ENCODE measurements at places on chromosomes 13 and 19.

DNA sequence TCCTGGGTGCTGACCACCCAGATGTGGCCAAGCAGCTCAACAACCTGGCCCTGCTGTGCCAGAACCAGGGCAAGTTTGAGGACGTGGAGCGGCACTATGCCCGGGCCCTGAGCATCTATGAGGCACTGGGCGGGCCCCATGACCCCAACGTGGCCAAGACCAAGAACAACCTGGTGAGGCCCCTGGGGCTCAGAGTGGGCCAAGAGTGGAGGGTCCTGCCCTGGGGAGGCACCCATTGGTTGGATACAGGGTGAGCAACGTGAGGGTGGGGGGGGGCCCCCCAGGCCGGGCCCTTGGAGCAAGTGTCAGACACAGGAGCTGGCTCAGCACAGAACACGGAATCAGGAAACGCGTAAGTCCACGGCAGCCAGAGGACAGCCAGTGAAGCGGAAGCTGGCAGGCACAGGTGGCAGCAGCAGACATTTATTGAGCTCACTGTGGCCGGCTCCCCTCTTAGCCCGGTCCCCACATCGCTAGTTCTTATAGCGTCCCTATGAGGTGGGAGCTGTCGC is 8.9 kb downstream of the KLC3 start:
- no peak for DNase-seq

- DNase-seq = peak; percentile 98
Measured at GRCh38 chr13:72781451-72782439, at the start of the genes DIS3 and PIBF1. Gene DIS3, minus strand, starts transcription at chr13:72781900. Its CDS starts 68 bp downstream, at chr13:72781832. Gene PIBF1, plus strand, starts transcription at chr13:72782133. Its CDS starts 1,337 bp downstream, at chr13:72783470.

DNA sequence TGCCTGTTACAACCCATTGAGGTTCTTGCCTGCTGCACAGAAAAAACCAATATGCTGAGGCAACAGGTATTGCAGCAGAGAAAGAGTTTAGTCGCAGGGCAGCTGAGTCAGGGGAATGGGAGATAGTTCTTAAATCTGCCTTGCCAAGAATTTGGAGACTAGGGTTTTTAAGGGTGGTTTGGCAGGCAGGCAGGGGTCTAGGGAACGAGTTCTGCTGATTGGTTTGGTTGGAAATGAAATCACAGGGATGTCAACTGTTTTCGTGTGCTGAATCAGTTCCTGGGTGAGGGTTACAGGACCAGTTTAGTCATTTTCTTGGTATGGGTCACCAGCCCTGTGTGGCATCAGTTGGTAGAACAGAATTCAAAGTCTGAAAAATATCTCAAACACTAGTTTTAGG is 36.6 kb downstream of the PDS5B start:
- no peak for DNase-seq

DNA sequence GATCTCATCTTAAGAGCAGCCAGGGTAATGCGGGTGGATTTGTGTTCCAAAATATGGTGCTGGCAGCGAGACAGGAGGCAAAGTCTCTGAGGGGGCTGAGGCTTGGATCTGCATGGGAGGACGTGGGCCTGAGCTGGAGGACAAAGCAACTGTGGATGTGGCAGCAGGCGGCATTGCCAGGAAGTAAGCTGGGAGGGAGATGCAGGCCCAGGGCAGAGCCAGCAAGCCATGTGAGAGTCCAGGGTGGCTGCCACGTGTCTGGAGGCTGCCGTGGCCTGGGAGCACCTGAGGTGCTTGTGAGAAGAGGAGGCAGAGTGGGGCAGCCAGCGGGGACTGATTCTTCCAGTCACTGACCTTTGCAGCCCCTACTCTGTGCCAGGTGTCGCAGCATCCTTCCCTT is 52.0 kb downstream of the DPF1 start:
- no peak for DNase-seq

- no peak for DNase-seq
Measured at GRCh38 chr13:96994017-96994857, at the start of gene OXGR1. Gene OXGR1, minus strand, starts transcription at chr13:96994476. Its CDS starts 6,717 bp downstream, at chr13:96987759.

- peak; percentile 69 for DNase-seq
Measured at GRCh38 chr19:18280247-18281081, 958 bp downstream of the JUND start.

DNA sequence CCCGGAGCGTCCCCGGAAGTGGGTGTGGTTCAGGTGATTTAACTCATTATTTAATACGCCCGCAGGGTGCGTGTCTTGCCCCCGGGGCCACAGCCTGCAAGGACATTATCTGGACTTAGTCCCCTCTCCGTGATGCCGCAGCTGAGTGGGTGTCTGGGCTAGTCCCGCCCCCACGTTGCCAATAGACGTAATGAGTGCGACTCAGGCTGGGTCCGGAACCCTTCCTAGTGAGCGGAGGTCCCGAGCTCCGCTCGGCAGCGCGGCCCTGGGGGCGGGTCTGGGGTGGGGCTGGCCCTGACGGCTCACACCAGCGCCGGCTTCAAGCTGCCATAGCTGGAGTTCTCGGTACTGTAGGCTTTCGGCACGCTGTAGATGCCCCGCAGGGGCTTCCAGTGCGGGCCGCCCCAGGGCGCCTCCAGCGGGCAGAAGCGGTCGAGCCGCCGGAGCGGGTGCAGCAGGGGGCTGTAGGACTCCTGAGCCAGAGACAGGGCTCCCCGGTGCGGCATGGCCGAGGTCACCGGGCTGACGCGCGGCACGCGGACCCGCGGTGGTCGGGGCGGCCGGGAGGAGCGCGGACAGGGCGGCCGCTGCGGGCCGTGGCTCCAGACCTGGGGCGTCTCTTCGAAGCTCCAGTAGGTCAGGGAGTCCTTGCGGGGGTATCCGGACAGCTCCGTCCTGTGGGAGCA is 918 bp upstream of the LHB start:
- peak; percentile 69 for DNase-seq

DNA sequence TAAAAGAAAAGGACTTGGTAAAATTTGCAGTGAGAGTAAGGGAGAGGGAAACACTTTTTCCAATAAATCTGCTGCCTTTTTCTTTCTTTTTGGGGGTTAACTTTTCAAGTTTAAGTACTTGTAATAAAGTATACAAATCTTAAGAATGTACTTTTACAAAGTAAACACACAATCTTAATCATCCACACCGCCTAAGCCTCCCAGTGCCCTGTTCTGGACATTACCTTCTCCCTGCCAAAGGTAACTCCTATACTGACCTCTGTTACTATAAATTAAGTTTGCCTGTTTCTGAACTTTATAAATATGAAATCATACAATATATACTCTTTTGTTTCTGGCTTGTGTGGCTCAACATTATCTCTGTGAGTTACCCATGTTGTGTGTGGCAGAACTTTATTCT is 137.9 kb downstream of the RGCC start:
- no peak for DNase-seq

GRCh38 chr13:44930963-44931623 is 58.2 kb downstream of the NUFIP1 start:
- DNase-seq = no peak

GRCh38 chr13:93268327-93269028 is 41.9 kb downstream of the GPC6 start:
- DNase-seq = no peak

DNA sequence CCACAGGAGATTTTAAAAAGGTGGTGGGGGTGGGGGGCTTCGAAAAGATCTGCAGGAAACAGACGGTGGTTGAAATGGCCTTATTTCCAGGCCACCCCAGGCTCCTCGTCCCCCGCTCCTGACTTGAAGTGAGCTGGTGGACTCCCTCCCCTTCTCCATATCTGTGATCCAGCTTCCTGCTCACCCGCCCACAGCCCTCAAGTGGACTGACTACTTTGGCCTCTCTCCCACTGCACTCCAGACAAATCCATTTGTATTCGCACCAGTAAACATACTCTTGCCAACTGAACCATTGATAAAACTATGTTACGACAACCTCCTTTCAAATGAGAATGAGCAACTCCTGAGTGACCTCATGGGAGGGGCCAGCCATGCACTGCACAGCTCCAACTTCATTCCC is 259.5 kb downstream of the COL4A1 start:
- DNase-seq = peak; percentile 46

DNA sequence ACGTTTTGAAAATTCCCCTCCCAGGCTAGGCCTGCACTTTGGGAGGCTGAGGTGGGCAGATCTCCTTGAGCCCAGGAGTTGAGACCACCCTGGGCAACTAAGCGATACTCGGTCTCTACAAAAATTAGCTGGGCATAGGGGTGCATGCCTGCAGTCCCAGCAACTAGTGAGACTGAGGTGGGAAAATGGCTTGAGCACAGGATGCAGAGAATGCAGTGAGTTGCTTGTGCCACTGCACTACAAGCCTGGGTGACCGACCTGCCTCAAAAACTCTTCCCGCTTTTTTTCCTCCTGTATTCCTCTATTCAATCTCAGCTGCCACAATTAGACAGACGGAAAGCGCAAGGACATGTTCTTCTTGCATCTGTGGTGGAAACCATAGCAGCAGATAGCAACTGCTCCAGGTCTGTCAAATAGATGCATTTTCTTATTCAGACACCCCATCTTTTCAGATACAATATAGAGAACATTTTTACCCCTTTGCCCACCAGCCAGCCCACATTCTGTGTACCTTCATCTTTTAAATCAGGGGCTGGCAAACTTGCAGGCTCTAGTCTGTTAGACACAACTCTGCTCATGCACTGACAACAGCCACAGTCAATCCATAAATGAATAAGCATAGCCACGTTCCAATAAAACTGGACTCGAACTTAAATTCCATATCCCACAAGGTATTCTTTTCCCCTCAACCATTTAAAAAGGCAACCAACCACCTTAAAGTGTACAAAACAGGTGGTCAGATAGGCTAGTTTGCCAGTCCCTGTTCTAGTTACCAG is 4.8 kb downstream of the TPT1 start:
- DNase-seq = no peak

DNA sequence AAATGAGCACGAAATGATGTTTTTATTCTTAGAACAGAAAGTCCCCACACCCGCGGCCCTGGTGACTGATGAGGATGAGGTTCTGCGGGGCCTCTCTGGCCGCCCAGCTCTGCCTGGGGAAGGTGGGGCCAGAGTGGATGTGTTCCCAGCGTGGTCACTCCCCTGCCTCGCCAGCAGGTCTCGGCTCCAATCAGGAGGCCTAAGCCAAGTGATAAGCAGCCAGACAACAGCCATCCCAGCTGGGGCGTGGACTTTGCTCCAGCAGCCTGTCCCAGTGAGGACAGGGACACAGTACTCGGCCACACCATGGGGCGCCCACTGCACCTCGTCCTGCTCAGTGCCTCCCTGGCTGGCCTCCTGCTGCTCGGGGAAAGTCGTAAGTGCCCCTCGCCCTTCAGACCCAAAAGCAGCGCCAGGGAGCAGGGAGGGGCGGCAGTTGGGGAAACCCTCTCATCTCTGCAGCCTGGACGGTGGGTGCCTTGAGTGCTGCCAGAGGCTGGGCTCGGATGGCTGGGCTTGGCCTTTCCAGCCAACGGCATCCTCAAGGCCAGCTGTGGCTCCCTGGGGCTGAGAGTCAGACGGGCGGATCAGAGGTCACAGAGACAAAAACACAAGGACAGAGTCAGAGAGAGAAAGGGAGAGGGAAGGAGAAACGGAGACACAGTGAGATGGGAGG is at the start of gene F10:
F10 (plus strand) TSS at position 250 of the 676 bp plus-strand sequence; CDS start at position 307, 57 bp downstream.
- DNase-seq = peak; percentile 11

- no peak for DNase-seq
Measured at GRCh38 chr13:24006520-24007248, 109.4 kb upstream of the C1QTNF9B start.

DNA sequence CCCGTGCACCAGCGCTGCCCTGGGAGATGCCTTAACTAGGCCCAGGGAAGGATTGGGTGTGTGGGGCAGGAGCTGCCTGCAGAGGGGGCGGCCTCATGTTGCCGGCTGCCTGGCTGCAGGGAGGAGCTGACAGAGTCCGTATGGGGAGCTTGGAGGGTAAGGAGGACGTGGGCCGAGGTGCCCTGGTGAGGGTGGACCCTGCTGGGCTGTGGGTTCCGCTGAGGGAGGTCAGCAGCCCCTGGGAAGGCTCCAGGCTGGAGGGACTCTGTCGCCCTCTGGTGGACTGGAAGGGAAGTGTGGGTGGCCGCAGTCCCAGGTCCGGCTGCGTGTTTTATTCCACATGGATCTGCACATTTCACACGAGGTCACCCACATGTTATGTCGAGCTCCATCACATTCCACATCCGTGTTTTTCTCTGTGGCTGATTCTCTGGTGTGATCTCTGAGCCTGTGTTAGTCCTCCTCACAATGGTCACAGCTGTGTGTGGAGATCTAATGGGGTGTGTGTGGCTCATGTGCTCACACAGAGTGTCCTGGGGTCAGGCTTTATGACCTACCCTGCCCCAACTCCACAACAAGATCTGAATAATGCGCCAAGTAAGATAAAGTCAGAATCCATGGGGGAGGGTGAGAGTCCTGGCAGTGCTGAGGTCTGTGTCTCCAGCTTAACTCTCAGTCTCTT is 1.8 kb upstream of the CEACAM8 start:
- DNase-seq = peak; percentile 3

DNA sequence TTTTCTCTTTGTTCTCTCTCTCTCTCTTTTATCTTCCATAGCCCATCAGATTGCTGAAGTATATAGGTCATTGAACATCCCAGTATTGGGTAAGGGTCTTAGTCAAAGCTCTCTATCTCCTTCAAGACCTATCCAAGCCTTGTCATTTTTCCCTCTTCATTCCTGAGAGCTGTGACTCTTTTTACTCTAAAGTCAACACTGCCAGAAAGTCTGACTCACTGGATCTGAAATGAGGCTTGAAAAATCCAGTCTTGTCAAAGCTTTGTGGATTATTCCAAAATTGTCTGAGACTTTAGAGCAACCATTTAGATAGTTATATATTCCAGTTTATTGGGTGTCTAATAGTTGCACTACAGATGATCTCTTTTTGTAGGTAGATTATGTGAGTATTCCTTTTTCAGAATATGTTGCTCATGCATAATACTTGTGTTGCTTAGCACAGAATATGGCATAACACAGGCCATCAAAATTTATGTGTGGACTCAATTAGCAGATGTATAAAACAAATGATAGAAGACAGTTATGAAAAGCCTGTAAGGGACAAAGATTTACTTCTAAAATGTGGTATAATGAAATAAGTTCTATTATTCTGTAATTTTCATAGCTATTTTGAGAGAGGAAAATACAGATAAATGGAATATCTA is 389.3 kb upstream of the PCDH9 start:
- peak; percentile 63 for DNase-seq

GRCh38 chr13:80562433-80563156 is 221.7 kb upstream of the SPRY2 start:
- no peak for DNase-seq

DNA sequence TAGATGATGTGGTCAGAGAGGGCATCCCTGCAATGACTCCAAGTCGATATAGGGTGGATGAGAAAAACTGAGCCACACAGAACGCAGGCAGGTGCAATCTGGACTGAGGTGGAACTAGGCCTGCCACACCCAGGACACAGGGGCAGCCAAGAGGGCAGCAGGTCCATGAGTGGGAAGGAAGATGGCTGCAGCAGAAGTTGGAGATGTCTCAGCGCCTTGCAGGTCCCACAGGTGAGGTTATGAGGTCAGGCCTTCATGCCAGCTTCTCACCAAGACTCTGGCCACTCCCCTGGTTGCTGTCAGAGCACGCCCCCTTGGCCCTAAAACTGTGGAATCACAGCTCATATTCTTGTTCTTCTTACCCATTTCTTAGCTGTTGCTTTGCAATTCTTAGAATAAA is 147.7 kb upstream of the VSTM2B start:
- no peak for DNase-seq

- DNase-seq = no peak
Measured at GRCh38 chr19:48346191-48346590, 17.5 kb downstream of the TMEM143 start.

All from fibroblast of skin of right quadriceps (primary cell).